ENCODE measurements at places on chromosomes 3 and 15.

DNA sequence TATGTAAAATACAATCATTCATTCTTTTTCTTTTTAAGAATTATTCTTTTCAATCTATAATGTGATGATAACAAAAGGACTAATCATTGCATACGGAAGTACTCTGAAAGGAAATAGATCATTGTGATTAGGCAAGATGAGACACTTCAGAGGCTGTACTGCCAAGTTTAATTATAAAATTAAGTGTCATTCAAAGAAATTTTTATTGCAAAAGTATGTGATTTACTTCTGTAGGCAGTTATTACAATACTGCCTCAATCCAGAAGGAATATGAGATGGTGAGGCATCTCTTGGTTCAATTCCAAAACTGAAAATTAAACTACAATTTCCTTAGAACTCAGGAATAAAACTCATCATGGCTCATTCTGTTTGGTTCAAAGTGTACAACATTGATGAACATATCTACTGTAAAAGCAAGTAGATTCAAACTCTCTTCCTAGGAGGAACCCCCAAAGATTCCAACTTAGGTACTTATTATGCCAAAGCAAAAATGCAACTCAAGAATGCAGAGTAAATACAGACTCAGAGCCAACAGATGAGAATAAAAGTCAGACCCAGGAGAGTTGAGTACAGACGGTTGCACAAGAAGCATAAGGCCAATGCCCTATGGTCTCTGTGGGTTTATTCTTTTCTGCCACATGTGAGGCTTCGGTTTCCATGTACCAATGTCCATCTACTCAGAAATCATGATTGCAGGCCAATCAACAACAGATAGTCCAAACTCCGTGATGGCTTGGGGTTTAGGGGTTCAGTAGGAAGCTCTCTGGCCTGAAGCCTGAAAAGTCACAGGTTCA lies 118.5 kb upstream of the WNT5A start:
- no peak for DNase-seq

DNA sequence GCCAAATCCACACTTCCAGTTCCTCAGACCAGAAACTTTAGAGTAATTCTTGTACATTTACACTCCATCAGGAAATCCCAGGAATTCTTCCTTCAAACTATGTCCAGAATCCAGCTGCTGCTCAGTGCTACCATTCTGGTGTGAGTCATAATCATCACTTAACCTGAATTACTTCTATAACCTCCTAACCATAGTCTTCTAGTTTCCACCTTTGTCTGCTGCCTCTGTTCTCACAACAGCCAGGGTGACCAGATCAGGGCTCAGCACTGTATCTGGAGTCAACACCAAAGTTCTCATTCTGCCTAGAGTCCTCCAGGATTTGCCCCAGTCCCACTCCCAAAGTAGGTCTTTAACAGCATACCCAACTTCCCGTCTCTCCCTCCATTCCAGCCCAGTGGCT lies 3.4 kb downstream of the CLDND1 start:
- no peak for DNase-seq

GRCh38 chr3:4672725-4673275 lies 179.7 kb downstream of the ITPR1 start:
- DNase-seq, result no peak

- no peak for DNase-seq
Measured at GRCh38 chr3:6747017-6747416, 113.9 kb upstream of the GRM7 start.

GRCh38 chr15:42355291-42355690 lies 4.0 kb upstream of the CAPN3 start:
- DNase-seq, result no peak

DNA sequence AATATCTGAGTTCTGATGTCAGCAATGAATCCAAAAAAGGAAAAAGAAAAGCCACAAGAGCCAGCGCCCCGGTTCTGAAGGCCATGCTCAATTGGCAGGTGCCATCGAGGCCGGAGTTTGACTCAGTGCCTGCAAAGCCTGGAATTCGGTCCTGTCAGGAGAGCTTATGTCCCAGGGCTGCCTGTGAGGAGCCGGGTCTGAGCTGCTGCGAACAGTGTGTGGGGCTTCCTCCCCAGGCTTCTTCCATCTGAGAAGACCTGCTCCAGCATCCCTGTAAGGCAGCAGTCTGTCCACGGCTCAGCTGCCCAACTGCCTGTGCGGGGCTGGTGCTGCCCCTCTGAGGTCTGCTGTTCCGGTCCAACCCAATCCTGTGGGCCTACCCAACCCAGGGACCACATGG lies 46.1 kb downstream of the ROPN1B start:
- DNase-seq, result no peak

DNA sequence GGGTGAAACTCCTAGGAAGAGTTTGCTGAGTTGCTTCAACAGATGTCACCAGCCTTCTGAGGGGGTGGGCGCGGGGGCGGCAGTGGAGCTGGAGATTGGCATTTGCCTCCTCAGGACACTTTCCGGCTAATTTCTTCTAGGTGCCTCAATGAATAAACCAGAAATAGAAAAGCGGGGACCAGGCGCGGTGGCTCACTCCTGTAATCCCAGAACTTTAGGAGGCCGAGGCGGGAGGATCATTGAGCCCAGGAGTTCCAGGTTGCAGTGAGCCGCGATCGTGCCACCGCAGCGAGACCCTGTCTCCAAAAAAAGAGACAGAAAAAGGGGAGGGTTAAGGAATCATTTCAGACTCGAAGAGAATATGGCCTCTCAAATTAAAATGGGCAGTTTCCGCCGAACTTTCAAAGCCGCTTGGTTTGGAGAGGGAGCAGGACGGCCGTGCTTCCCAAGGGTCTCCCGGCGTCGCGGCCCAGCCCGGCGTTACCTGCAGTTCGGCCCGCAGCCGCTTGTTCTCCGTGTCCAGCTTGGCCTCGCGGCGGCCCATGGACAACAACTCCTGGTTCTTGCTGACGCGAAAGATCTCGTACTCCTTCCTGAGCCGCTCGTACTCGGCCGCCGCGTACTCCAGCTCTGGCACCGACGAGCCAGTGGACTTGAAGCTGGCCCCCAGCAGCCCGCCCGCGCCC lies 587 bp downstream of the NPHP3 start:
- DNase-seq, result no peak

DNA sequence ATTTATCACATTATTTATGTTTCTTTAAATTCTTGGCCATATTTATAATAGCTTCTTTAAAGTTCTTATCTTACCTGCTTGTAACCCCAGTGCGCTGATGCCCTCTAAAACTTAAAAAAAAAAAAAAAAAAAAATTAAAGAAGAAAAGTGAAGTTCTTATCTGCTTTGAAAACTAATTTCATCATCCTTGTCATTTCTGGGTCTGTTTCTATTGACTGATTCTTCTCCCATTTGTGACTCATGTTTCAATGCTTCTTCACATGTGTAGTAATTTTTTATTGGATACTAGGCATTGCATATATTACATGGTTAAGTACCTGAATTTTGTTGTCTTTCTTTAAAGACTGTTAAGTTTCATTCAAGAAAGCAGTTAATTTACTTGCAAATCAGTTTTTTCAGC lies 3.4 kb upstream of the SEC22A start:
- DNase-seq, result no peak

DNA sequence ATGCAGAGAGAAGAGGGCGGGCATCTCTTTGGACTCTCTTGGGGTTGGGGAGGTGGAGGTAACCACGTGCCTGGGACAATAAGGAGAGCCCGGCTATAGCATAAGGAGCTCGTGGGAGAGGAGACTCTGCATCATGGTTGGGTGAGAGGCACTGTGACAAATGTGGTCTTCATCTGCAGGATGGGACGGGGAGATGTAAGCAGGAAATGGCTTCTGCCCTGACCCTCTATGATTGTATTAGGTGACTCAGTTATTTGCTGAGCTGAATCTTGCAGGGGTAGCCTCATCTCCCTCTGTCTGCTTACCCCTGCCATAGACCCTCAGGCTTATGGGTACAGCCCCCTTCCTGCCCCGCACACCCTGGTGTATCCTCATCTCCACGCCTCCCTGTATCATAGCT lies 48.7 kb downstream of the CORO2B start:
- DNase-seq, result no peak

GRCh38 chr15:82873000-82873680 lies 63.7 kb downstream of the WHAMM start:
- DNase-seq, result no peak

DNA sequence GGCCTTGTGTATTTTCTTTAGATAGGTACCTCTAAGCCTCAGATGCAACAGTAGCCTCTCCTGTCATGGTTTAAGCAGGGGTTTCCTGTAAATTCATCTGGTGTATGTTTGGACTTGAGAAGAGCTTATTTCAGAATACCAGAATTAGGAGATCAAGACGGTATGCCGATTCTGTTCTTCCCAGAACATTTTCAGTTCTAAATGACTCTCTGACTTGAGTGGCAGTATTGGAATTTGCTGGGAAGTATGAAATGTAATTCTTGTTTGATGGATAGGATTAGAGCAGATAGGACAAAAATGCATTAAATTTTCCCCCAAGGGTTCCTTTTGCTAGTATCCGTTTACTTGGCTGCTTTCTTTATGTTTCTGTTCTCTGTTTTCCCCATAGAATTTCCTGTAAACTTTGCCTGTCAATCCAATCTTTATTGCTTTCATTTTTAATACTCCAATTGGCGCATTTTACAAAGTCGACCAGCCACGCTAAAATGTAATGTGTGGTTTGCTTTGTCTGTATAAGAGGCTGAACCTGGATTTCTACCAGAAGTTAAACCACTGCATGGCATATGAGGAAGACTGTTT lies 612.2 kb downstream of the RBMS3 start:
- no peak for DNase-seq

DNA sequence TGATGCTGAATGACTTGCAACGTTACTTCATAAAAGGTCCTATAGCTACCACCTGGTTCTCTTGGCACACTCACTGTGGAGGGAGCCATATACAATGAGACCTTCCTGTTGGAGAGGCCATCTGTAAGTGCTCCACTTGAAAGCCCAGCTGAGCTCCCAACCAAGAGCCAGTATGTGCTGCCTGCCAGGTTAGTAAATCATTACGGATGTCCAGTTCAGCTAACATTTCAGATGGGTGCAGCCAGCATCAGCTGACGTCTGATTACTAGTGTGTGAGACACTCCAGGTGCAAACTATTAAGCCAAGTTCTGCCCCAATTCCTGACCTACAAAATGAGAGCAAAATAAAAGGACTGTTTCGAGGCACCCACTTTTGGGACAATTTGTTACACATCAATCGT lies 274.4 kb upstream of the ROBO2 start:
- DNase-seq, result no peak

GRCh38 chr3:128922804-128923459 lies 43.5 kb downstream of the ACAD9 start:
- DNase-seq, result peak; percentile 67

GRCh38 chr15:85541744-85542143 lies 161.3 kb downstream of the AKAP13 start:
- DNase-seq, result no peak

DNA sequence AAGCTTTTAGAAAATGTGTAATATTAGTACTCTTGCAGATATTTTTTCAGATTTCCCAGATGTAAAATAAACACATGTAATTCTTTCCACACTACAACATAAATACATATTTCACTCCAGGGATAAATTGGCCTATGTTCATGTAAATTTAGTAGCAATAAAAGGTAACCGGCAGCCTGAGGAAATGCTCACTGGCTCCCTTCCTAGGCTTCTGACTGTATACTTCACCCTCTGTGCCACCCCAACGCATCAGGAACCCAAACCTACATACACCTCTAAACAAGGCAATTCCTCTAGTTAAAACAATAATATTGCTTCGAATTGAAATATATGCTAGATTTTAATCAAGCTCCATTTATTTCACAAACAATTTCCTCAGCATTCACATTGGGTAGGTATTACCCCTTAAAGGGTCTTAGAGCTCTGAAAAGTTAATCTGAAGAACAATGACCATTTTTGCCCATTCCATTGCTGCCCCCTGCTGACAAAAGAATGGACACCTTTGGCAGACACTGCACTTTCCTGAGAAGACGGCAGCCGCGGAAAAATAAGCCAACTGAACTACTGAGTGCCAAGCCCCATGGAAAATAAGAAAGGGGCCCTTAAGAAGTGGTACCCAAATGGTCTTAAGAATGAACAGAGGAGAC lies 212.5 kb downstream of the OSBPL10 start:
- peak; percentile 43 for DNase-seq

DNA sequence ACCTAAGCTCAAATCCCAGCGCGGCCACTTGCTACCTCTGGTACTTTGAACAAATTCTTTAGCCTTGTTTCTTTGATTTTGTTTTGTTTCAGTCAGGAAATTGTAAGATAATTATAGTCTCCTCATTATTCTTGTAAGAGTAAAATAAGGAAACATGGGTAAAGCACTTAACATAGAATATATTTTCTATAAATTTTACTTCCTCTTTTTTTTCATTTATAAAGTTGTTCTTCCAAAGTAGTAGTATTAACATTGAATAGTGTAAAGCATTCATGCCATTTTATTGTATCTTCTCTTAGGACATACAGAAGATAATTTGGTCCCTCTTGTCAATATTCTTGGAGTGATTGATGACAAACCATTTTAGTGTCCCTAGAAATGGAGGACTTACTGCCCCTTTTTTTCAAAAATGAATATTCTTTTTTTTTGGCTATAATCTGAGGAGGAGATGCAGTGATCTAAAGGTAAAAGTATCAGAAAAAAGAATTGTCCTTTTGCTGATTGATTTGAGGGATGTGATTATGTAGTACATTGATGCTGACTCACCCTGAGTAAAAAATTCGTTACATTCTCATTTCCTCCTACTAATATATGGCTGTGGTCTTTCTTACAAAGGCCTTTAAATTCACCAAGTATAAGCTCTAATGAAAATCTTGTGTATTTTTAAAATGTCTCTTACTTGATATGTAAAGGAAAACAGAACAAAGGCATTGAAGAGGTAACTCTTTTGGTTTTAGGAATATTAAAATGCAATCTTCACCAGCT lies 51.0 kb downstream of the ALCAM start:
- DNase-seq, result no peak

- no peak for DNase-seq
Measured at GRCh38 chr3:135238236-135238830, 443.3 kb downstream of the EPHB1 start.

DNA sequence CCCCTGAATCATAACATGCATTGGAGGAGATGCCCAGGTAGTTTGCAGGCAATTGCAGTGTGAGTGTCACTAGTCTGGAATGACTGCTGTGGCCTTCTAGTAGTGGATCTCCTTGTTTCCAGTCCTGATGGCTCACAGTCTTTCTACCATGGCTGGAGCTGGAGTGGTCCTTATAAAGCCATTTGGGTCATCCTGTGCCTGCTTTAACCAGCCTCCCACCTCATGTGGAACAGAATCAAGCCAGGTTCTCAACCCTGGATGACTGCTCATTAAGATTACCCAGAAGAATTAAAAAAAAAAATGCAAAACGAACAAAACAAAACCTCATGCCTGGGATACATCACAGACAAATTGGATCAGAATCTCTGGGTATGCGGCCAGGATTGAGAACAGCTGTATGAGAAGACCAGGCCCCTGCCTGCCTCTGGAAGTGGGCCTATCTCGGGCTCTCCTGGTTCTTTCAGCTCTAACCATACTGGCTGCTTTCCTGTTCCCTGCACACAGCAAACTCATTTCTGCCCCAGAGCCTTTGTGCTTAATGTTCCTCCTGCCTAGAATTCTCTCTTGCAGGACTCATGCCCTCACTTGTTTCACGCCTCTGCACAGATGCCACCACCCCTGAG lies 96.4 kb downstream of the ITPR1 start:
- no peak for DNase-seq
